ENCODE measurements at places on chromosomes 4 and X. TPM values are rescaled to one million over a fixed set of nuclear protein-coding genes. Genes with fewer than 3 reads are reported as not detected.

Gene PDZD11
- total RNA-seq: 18.0 TPM

DNA sequence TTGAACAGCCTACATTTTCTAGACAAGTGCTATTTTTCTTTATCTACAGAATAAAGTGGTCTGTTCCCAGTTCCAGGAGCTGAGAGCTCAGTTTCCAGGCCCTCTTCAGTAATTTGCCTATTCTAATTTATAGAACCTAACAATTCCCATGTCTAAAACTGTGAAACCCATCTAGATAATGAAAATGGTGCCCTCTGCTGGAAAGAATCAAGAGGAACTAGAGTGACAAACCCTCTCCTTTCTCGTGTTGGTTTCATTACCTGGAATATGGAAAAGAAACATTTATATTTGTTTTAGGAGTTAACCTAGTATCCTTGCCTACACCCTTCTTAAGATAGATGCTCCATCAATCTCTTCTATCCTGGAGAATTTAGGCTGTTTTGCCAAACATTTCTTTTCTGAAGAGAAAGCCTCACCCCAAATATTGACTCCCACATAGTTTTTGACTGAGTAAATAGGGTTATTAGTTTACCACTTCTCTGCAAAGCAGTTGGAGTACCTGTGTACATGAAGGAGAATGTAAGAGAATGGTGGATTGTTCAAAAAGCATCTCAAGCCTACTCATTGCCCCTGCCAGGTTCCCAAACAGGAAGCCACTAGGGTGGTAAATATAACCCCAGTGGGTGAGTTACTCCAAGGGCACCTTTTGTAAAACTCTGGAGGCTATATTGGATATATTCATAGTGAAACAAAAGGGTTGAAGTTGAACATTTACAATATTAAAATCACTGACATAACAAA is 121.6 kb downstream of the RASL11B start:
- DNase-seq: no peak

GRCh38 chrX:16612257-16612897 is 37.6 kb upstream of the S100G start:
- DNase-seq: no peak

Gene PYURF
- 94.0 TPM for total RNA-seq

Gene COL4A6
- 1.3 TPM for total RNA-seq

GRCh38 chr4:101813604-101814003 is 23.1 kb downstream of the BANK1 start:
- DNase-seq: no peak

GRCh38 chr4:76691807-76692582 is 205.9 kb downstream of the SOWAHB start:
- DNase-seq: no peak

Gene TXK
- total RNA-seq: 2.7 TPM

Gene IL15
- total RNA-seq: 12.6 TPM

DNA sequence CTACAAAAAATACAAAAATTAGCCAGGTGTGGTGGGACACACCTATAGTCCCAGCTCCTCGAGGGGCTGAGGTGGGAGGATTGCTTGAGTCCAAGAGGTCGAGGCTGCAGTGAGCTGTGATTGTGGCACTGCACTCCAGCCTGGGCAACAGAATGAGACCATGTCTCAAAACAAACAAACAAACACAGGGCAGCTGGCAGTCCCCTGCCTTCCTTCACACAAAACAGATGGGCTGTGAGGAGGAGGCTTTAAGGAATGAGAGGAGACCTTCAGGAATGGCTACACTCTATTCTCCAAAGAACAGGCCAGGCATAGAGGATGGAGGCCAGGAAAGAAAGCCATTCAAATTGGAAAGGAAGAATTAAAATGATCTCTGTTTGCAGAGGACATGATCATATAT is 65.6 kb upstream of the MAML3 start:
- DNase-seq: no peak

DNA sequence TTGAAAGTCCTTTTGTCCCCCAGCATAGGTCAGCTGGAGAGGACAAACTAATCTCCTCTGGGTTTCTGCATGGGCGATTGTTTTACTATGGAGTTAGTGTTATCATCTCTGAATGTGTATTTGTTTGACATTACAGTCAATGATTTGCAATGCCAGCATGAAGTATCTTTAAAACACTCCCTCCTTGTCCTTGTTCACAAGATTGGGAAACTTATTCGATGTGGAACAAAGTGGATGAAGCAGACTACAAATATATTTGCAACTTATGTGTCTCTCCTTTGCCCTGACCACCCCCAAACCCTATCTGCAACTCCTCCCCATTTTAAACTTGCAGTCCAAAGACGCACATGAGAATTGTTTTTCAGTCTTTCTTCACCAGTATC is 1.5 kb upstream of the PITX2 start:
- no peak for DNase-seq

Gene SLITRK4
- 4.9 TPM for total RNA-seq

- DNase-seq: no peak
These were observed 43.9 kb upstream of the HMX1 start for GRCh38 chr4:8915201-8916200.

Gene CT45A5
- total RNA-seq: not detected
